ENCODE measurements at places on chromosomes 6 and 20.

DNA sequence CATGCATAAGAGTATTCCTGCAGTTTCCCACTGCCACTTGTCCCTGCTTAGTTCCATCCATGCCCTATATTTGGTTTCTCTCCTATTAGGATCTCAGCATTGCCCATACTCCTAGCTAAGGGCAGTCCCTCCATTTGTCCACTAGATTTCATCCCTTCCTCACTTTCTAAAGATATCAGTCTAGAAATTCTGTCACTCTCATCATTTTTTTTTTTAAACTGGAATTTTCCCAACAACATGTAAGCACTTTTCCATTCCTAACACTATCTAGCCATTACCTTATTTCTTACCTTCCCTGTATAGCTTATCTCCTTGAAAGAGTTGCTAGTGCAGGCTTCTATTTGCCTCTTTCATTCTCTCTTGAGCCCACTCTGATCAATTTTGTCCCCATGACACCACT, 312.2 kb downstream of the BTBD3 start:
- DNase-seq = no peak

- no peak for DNase-seq
These were observed 1.5 kb downstream of the LATS1 start for GRCh38 chr6:149716181-149716963.

- DNase-seq = no peak
These were observed 2.9 kb downstream of the PKIG start for GRCh38 chr20:44585057-44585963.

GRCh38 chr20:58148891-58149290, 79.6 kb downstream of the ANKRD60 start:
- DNase-seq = no peak

DNA sequence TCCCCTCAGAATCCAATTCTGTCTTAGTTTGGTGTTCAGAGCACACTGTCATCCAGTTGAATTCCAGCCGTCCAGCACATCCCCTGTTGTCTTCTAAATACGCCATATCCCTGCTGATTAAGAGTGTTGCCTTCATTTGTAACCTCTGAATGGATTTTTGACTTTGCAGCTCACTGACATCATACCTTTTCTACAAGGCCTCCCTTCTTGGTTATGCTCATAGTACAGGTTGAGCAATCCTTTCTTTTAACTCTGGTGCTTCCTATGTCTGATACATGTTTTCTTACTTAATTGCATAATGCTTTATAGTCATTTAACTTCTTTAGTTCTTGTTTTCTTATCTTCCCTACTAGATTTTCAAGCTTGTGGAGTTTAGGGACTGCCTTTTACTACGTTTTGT, 36.4 kb downstream of the XRN2 start:
- DNase-seq = no peak

DNA sequence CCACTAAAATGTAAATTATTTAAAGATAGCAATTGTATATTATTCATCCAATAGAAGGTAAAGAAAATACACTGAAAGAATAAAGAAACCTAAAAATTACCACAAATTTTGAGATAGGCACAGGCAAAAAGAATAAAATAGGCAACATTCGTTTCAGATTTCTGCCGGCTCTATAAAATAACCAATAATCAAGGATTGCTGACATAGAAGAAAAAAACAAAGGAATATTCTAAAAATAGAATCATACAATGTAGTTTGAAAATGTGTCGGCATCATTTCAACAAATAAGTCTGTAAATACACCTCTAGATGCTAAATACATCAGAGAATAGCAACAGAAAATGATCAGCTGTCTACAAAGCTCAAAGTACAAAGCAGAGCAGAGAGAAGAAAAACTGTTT, 973.3 kb downstream of the EPHA7 start:
- no peak for DNase-seq

- DNase-seq = no peak
These were observed 1.8 kb downstream of the ECHDC1 start for GRCh38 chr6:127341471-127342202.

DNA sequence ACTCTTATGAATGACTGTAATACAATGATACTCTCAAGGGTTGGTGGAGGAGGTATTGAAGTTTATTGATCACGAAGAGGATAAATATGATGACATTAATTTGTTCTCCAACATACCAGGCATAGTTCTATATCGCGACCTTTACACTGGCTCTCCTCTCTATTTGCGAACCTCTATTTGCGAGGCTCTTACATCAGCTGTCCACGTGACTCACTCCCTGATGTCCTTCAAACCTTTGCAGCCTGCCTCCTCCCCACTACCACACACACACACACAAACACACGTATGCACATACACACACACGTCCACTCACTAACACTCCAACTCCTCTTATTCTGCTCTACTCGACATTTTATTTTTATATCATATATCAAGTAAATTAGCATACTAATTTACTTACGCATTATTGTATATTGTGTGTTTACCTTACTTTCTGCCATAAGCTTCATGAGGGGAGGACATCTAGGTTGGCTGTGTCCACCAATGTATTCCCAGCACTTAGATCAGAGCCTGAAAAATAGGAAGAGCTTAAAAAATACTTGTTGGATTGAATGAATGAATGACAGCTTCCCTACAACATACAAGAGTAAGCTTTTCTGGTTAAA, 53.3 kb upstream of the TNFRSF21 start:
- no peak for DNase-seq

- peak; percentile 85 for DNase-seq
These were observed 234.1 kb downstream of the TMEM242 start for GRCh38 chr6:157089258-157089657.

GRCh38 chr20:59850018-59850641, 83.3 kb downstream of the SYCP2 start:
- peak; percentile 45 for DNase-seq

DNA sequence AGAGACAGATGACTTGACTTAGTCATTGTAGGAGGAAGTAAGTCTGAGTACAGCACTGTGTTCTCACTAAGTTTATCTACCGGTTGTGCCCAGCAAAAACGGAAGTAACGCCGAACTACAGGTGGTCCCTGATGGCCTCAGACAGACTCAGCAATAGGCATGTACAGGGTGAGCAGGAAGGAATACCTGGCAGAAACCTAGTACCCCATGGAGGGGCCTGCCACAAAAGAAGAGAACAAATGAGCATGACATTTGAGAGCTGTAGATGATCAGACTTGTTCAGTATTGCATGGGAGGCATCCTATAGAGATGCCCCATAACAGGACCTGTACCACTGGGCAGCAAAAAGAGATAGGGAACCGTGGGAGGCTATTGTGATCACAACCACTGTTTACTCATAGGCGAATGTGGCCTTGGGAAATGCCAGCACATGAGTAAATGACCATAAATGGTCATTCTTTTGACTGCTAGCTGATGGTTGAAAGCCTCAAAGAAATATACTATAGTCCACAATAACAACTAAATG, 106.4 kb upstream of the TAB2 start:
- DNase-seq = no peak

DNA sequence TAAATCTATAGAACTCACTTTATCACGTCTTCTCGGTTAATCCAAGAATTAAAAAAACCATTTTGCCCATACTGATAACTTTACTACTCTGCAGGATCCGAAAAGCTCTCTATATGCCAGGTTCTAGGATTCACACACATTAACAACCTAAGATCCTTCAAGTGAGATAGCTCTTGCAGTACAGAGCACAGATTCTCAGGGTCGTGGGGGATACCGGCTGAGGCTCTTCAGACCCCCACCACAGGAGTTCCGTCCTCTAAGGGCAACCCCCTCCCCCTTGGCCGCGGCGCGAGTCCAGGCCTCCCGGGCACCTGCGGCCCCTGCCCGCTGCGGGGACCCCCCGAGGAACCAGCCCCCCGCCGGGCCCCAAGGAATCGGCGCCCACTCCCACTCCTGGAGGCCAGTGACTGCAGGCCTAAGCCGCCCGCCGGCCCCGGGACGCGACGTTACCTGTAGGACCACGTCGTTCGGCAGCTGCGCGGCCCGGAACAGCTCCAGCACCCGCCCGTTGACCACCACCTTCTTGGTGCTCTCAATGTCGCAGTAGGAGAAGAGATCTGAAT, 892 bp downstream of the REPS1 start:
- DNase-seq = no peak

DNA sequence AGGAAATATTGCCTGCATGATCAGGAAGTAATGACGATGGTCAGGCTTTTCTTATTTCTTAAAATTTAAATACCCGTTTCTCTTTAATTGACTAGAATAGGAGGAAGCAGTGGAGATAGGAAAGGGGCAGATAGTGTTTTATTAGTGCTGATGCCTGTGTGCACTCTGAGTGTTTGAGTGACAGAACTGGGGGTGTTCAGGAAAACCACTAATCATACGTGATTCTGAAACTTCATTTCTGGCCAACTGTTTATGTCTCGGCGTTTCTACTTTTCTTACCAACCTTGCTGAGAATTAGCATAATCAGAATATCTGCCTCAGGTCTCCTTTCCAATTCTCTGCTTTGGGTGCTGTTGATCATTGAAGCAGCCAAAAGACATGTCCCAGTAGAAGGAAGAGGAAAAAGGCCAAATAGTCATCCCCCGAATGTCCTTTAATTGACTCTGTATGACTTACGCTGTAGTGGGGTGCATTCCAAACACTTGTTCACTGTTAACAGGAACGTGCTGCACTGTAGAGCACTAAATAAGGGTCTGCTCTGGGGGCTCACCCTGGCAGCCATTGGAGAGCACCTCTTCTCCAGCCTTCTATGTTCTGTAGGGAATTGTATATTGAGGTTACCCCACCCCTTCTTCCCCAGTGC, 152.9 kb downstream of the JARID2 start:
- DNase-seq = no peak

DNA sequence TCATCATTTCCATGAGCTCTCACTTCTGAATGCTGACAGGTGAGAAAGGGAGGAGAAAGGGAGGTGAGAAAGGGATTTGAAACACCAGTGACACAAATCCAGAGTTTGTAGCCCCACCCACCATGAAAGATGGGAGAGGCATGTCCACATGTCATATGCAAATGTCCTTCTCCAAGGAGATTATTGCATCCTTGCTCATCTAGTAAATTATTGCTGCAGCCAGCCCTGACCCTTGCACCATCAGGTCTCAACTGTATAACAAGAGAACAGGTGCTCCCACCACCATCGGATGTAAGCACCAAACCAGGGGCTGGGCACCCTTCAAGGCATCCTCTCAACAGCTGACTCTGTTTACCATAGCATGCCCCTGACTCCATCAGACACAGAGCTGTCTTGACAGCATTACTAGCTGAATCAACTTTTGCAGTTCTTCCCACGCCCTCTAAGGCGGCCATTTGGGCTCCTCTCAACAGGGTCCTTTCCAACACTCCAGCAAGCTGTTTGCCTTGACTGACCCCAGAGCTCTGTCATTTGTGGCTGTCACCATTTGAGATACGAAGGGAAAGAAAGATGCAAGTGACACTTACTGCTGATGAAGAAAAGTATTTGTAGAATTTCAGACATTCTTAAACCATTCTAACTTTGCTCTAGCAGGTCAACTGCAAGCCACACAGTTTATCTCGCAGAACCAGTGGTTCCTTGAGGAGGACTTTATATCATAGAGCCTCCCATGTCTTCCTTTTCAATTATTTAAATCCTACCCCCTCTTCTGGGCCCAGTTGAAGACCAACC, 14.2 kb downstream of the GFOD1 start:
- DNase-seq = no peak

GRCh38 chr20:24580006-24580405, 110.6 kb downstream of the SYNDIG1 start:
- DNase-seq = peak; percentile 26

- no peak for DNase-seq
These were observed 125.1 kb downstream of the JARID2 start for GRCh38 chr6:15370733-15371671.

GRCh38 chr6:106974999-106975737, 639 bp upstream of the CD24 start:
- peak; percentile 9 for DNase-seq

GRCh38 chr6:8588176-8588575, 152.8 kb upstream of the SLC35B3 start:
- no peak for DNase-seq

DNA sequence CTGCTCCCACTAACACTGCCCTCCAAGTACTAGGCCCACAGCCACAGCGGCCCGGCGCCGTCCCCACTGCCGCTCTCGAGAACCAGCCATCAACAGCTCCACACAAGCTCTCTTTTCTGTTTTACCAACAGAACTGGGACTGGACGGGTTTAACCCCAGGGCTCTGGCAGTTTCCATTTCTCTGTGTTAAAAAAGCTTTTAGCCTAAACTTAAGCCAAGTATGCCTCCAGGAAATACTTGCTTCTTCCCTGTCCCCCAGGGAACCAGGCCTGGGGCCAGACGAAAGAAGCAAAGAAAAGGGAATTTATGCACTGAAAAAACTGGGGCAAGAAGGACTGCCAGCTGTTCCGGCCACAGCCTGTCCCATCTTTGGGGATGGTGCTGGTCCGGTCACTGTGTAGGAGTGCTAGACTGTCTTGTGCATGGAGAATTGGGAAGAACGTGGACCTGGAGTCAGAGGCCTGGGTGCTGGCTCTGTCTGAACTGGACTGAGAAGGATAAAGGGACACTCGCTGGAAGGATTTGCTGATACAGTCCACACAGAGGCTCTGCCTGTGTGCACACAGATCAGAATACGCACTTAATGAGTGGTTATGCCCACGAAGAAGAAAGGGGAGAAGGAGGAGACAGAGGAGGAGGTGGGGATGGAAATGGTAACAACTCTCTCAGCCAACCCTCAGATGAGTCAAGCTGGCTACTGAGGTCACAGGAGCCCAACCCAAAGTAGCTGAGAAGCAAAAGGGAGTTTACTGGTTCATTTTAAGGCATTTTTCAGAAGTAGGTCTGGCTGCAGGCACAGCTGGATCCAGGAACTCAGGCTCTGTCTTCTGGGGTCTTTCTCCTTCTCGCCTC, 254.4 kb upstream of the PMEPA1 start:
- peak; percentile 34 for DNase-seq

GRCh38 chr6:129110690-129111343, 227.9 kb downstream of the LAMA2 start:
- no peak for DNase-seq

DNA sequence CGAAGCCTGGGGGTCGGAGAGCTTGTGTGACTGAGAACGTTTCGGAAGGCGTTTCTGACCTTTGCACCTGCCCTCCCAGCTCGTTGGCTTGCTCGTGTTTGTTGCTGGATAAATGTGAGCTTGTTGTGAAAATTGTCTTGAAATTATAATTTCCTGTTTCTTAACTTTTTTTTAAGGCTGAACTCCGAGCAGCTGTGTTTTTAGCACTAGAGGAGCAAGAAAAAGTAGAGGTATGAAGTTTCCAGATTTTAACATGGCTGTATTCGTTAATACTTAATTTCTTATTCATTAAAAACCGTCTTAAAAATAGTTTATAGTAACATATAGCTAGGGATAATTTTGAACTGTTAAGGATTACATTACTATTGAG, 672 bp downstream of the CEP43 start:
- no peak for DNase-seq

DNA sequence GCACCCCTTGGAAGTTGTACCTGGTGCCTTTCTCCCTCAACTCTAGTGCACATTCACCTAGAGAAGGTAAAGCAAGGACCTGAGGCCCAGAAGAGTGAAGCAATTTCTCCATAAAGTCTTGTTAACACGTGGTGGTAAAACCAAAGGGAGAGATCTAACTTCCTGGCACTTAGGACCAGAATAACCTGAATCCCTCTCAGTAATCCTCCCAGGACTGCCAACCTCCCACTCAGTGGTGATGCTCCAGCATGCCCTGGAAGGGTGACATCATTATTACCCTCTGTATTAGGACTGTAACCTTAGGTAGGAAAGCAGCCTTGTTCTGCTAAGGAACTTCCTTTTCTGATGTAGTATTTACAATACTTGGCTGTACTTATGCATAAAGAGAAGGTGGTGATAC, 330.6 kb upstream of the MARCKS start:
- no peak for DNase-seq

- DNase-seq = no peak
These were observed 48.4 kb downstream of the PLAGL2 start for GRCh38 chr20:32158943-32159660.

GRCh38 chr6:39821742-39822532, 29.8 kb downstream of the DAAM2 start:
- DNase-seq = peak; percentile 56

Measured in AG10803 (cell line).